ENCODE measurements at places on chromosomes 1 and 21. TPM values are rescaled to one million over a fixed set of nuclear protein-coding genes. Genes with fewer than 3 reads are reported as not detected.

Gene TCHH
- total RNA-seq: 0.07 TPM

Gene CCDC185
- not detected for total RNA-seq

Gene SH2D2A
- total RNA-seq: 94.7 TPM

Gene SPRR4
- not detected for total RNA-seq

Gene TRIM63
- total RNA-seq: not detected

Gene BSND
- total RNA-seq: not detected

Gene PTGFR
- not detected for total RNA-seq

Gene DPT
- total RNA-seq: not detected

Gene ST6GALNAC5
- total RNA-seq: not detected

Gene USP16
- 39.3 TPM for total RNA-seq

Gene CCDC181
- total RNA-seq: 0.16 TPM

Gene JUN
- total RNA-seq: 18.4 TPM

Gene ELAVL4
- not detected for total RNA-seq

Gene PALMD
- total RNA-seq: not detected

Gene ALX3
- total RNA-seq: not detected

Gene DVL1
- 35.4 TPM for total RNA-seq

Gene OLIG2
- total RNA-seq: not detected

Measured in T-helper 2 cell treated with Interferon-gamma antibody and Interleukin-4, amounts not matched to agents 100 ng/mL and 5 ng/mL, for 36 hours (primary cell).